ENCODE measurements at places on chromosomes 1 and 21. TPM values are rescaled to one million over a fixed set of nuclear protein-coding genes. Genes with fewer than 3 reads are reported as not detected.

- no peaks in the 10 kb centered on the region for H3K4me1 ChIP-seq
- no peak overlapping the region for H3K4me3 ChIP-seq
- no peak for DNase-seq
- no peaks in the 10 kb centered on the region for H3K36me3 ChIP-seq
- H3K27ac ChIP-seq, result no peak overlapping the region
These were observed 53.9 kb downstream of the PDE9A start for GRCh38 chr21:42707207-42707830.

- no peak overlapping the region for H3K27ac ChIP-seq
- peaks cover 5% of the 10 kb centered on the region for H3K4me1 ChIP-seq
- H3K4me3 ChIP-seq, result no peak overlapping the region
- H3K27me3 ChIP-seq, result no peaks in the 10 kb centered on the region
- no peaks in the 10 kb centered on the region for H3K36me3 ChIP-seq
- DNase-seq, result no peak
These were observed 43.3 kb downstream of the NID1 start for GRCh38 chr1:236021424-236022135.

DNA sequence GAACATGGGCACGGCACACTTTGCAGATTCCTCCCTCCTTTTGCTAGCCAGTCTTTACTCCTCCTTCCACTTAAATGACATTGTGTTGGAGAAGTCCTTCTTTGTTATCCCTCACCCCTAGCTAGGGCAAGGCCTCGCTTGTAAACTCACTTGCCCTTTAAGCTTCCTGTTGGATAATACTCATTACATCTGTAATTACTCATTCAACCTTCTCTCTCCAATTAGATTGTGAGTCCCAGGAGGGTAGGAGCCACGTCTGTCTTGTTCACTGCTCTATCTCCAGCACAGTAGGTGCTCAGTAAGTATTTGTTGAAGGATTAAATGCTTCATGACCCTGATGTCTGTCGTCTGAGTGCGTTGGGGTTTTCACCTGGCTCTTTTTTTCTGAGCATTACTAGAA lies 98.7 kb upstream of the USP24 start:
- H3K36me3 ChIP-seq, result no peaks in the 10 kb centered on the region
- peaks cover 9% of the 10 kb centered on the region for H3K4me1 ChIP-seq
- H3K27ac ChIP-seq, result no peak overlapping the region
- H3K27me3 ChIP-seq, result peaks cover 2% of the 10 kb centered on the region

GRCh38 chr1:55820501-55820900 lies 605.3 kb upstream of the USP24 start:
- H3K27me3 ChIP-seq, result peaks cover 1% of the 10 kb centered on the region
- no peak overlapping the region for H3K27ac ChIP-seq
- no peak for DNase-seq
- H3K4me3 ChIP-seq, result no peak overlapping the region
- no peaks in the 10 kb centered on the region for H3K4me1 ChIP-seq

DNA sequence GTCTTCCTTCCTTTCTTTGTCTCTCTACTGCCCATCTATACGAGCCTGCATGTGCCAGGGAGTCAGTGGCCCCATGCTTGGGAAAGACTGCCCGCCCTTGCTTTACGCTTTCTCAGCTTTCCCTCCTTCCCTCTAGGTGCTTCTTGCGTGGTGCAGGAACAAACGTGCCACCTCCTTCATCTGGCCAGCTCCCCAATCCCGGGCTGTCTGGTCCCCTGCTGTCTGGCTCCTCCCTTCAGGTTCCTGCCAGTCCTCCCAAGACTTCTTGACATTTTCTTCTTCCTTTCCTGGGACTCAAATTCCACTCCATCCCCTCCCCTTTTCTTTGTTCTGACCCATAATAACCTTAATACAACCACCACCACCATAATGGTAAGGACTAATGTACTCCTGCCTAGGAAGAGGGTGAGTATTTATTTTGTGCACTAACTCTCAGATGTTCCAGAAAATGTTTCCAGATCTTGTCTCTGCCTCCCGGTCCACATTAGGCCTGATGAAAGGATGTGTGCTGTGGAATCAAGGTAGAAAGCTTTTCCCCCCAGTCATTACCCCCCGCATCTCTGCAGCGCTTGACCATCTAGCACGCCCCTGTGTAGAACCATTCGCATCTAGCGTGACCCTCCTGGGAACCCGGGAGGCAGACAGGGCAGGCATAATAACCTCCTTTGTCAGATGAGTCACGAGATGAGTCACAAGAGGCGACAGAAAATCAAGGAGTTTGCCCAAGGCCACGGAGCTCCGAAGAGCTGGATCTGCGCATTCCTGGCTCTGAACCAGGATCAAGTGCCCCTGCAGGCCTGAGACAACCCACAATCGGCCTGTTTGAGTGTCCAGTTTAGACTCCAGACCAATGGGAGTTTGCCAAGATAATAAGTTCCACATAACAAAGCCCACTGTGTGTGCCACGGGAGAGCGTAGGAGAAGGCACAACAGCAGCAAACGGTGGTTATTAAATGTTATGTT lies 60.1 kb upstream of the NEK2 start:
- DNase-seq, result no peak
- H3K27me3 ChIP-seq, result no peaks in the 10 kb centered on the region
- no peak overlapping the region for H3K4me3 ChIP-seq
- H3K4me1 ChIP-seq, result peaks cover 29% of the 10 kb centered on the region
- no peaks in the 10 kb centered on the region for H3K36me3 ChIP-seq

DNA sequence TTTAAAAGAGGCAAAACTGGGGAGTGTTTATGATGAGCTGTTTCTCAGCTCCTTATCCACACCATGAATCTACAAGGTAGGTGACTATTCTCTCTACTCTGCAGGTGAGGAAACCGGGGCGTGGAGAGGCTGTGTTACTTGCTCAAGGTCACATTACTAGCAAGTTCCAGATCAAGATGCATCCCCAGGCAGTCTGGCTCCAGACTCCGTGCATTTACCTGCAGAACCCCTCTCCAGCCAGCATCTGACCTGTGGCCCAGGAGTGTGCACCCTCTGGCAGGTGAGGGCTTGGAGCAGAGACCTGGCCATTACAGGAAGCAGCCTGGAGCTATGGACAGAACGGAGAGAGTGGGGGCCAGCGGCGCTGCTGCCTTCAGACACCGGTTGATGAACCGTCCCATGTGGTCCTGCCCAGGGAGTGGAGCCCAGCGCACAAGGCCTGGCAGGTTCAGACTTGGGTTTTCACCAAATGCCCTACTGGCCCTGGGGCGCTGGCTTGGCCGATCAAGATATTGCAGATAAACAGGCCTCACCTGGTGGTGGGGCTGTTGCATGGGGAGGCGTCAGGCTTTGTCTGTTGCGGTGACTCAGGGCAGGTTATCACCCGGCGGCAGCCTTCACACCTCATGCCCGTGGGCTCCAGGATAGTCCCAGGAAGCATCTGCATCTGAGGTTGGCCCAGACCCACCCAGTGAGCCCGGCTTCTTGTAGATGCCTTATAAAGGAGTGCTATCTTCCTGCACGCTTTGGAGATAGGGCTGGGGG lies 29.2 kb upstream of the WNT4 start:
- H3K27me3 ChIP-seq, result peaks cover 2% of the 10 kb centered on the region
- no peak overlapping the region for H3K4me3 ChIP-seq
- no peaks in the 10 kb centered on the region for H3K36me3 ChIP-seq
- no peak overlapping the region for H3K27ac ChIP-seq
- DNase-seq, result no peak

DNA sequence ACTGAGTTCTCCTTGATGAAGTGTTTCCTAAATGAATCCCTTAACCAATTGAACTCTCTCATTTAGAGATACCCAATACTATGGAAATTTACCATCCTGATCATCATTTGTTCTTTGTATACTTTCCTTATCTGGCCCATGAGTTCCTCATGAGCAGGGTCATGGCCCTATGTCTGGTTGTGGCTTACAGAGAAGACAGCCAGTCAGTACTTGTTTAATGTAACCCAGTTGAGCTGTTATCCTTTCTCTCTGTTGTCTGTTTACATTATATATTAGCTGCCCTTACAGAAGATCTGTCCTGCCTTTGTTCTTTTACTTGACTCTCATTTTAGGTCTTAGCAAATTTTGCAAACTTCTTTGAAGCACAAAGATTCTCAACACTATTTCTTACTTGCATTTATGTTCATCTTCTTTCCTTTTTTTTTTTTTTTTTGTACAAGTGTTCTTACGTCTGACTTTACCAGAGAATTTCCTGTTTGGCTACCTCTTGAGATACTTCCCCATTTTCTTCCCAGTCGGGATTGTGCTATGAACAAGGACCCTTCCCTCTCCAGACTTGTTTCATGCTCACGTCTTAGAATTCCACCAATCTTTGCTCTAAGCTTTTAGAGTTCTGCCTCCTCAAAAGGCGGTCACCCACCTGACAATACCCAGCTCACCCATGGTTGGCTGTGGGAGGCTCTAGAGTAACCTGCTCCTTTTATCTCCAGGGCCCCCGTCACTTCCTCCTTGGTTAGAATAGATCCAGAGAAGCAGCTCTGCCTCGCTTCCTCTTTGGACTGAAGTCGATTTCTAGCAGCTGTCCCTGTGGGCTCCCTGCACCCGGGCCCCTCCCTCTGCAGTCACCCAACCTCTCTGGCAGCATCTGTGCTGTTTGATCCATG lies 53.6 kb upstream of the RUNX1 start:
- DNase-seq, result peak; percentile 70
- H3K4me3 ChIP-seq, result no peak overlapping the region
- H3K4me1 ChIP-seq, result peaks cover 4% of the 10 kb centered on the region

DNA sequence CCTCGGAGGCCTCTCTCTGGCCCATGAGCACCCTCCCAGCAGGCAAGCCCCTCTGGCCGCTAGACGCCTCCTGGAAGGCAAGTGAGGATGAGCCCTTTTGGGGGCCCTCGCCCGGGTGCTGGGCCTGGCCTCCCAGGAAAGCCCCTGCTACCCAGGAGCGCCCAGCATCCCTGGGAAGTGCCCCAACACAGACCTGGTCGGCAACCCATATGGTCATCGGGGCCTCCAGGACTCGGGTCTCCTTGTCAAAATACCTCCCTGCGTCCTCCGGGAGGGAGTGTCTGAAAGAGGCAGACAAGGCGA lies 21.0 kb upstream of the TMEM52 start:
- peaks cover 3% of the 10 kb centered on the region for H3K4me1 ChIP-seq
- no peak overlapping the region for H3K4me3 ChIP-seq
- no peaks in the 10 kb centered on the region for H3K36me3 ChIP-seq
- no peak for DNase-seq

GRCh38 chr1:8155528-8156186 lies 129.5 kb upstream of the ERRFI1 start:
- no peak for DNase-seq
- H3K27ac ChIP-seq, result no peak overlapping the region
- peaks cover 7% of the 10 kb centered on the region for H3K27me3 ChIP-seq
- peaks cover 34% of the 10 kb centered on the region for H3K4me1 ChIP-seq
- peaks cover 2% of the 10 kb centered on the region for H3K36me3 ChIP-seq
- no peak overlapping the region for H3K4me3 ChIP-seq

DNA sequence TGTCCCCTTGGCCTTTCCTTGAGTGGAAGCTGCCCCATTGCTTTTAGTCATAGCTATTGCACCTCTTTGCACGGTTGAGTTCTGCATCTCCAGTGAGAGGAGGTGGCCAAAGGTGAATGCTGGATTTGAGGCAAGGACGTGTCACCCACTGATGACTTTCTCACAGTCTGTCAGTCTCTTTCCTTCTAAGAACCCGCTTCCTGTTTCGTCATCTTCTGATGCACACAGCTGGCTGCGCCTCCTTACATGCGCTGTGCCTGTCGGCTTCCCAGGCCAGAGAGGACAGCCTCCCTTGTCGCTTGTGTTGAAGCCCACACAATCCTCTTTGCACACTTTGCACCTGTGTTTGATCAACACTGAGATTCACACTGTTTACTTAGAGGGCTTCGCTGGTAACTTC lies 41.8 kb upstream of the PWP2 start:
- H3K27ac ChIP-seq, result peak overlapping the region; percentile 94
- DNase-seq, result peak; percentile 82
- H3K4me1 ChIP-seq, result peaks cover 32% of the 10 kb centered on the region
- peaks cover 23% of the 10 kb centered on the region for H3K36me3 ChIP-seq
- peak overlapping the region; percentile 64 for H3K4me3 ChIP-seq
- H3K27me3 ChIP-seq, result no peaks in the 10 kb centered on the region

GRCh38 chr1:24284156-24284471 lies 35.0 kb upstream of the GRHL3 start:
- no peaks in the 10 kb centered on the region for H3K4me1 ChIP-seq
- no peak overlapping the region for H3K4me3 ChIP-seq
- H3K27ac ChIP-seq, result no peak overlapping the region
- no peak for DNase-seq

DNA sequence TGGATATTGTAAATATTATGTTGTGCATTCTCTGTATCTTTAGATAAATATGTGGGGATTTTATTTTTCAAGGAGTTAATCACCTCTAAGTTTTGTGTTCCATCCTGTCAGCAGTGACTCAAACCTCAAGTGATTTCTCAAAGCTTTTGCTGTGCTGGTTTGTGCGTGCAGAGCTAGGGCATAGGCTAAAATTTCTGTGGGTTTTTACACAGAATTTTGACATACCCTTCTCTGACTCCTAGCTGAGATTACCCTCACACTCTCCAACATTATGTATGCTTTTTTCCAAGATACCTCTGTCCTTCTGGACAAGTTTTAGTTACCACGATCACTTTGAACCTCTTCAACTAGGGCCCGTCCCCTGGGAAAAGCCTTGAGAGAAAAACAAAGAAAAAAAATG lies 384.9 kb downstream of the NCAM2 start:
- no peak for DNase-seq
- no peak overlapping the region for H3K4me3 ChIP-seq
- H3K27me3 ChIP-seq, result no peaks in the 10 kb centered on the region
- no peaks in the 10 kb centered on the region for H3K4me1 ChIP-seq
- no peaks in the 10 kb centered on the region for H3K36me3 ChIP-seq

DNA sequence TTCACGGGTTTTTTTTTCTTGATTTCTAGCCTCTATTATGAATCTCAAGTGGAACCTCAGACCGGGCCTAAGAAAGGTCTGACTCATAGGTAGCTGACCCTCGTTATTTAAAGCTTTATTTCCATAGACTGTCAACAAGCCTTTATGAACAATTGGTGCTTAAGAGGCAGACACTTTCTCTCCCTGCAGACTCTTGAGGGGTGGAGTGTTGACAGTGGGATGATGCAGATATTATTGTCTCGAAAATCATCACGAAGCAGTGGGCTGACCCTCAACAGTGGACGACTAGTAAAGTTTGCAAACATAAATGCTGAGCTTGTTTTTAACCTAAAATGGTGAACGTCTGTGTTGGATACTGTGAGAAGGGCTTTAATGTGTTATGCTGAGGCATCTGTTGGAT lies 1.8 kb downstream of the SFT2D2 start:
- H3K4me3 ChIP-seq, result peak overlapping the region; percentile 92
- peaks cover 24% of the 10 kb centered on the region for H3K36me3 ChIP-seq
- DNase-seq, result no peak
- no peak overlapping the region for H3K27ac ChIP-seq
- peaks cover 45% of the 10 kb centered on the region for H3K4me1 ChIP-seq
- H3K27me3 ChIP-seq, result peaks cover 2% of the 10 kb centered on the region

The CFAP74 gene
- total RNA-seq, result not detected

The SPRR5 gene
- not detected for total RNA-seq

The ITSN1 gene
- 2.6 TPM for total RNA-seq

The TRIM67 gene
- total RNA-seq, result not detected

The HES2 gene
- total RNA-seq, result 0.14 TPM

The RIMKLA gene
- 1.2 TPM for total RNA-seq

The CFAP141 gene
- total RNA-seq, result not detected

The ZNF692 gene
- total RNA-seq, result 87.6 TPM

The CCDC24 gene
- 0.91 TPM for total RNA-seq

The PADI4 gene
- 1.8 TPM for total RNA-seq

The HSF2BP gene
- total RNA-seq, result 1.3 TPM

The CCDC185 gene
- total RNA-seq, result not detected
